ENCODE measurements at places on chromosomes 7 and 10.
A peak's percentile ranks its signal among the peaks of the same experiment; 100 is the strongest.

DNA sequence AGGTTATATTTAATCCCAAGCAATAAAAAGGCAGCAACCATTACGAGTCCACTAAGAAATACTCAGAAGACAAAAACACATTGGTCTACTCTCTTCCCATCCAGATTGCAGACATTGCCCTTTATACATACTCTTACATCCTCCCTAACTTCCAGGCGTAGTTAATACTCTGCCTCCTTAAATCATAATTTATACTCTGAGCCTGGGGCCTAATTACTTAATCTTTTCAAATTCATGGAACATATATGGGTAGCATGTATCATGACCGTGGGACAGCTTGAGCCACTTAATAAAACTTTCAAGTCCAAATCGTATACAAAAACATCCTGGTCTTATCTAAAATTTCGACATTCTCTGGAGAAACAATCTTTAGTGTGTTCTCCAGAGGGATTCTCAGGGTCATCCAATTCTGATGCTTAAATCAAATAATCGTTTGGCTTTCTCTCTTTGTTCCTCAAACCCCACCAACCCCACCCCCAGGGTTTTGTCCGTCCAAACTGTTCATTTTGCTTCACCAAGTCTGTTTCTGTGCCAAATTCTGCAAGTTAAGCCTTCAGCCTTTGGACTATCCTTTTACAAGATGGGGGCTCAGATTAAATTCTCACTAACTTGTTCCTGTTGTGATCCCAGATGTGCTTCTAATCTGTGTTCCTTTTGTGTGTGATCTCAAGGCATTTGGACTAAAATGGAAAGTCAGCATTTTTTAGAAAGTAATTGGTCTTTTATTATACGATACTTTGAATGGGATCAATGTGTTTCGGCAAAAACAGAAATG, 86.4 kb downstream of the ADAM12 start:
- DNase-seq = no peak

- DNase-seq = no peak
Observed at GRCh38 chr10:131142517-131143380, 168.8 kb downstream of the TCERG1L start.

DNA sequence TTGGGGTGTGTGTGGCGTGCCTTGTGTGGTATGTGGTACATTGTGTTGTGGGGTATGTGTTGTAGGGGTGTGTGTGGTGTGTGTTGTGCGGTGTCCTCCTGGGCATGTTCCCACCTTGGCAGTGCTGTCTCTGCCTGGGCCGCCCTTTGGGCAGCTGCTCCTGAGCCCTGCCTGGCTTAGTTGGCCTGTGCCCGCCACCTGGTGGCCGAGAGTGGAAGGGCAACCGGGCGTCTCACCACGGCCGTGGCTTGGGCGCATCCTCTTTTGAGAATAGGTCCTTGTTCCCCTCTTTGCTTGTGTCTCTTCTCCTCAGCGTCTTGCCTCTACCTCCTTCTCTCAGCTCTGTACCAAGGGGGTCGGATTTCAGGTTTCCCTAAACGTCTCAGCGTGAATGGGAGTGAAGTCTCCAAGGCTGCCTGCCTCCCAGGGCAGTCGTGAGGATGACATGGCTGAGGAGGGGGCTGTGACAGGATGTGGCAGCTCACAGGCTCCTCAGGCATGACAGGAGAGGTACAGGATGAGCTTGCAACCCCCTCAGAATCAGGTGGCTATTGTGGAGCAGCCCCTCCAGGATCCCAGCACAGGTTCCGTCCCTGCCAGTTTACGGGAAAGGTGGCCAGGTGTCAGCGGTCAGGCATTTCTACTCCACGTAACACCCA, 98.4 kb upstream of the PODXL start:
- peak; percentile 88 for DNase-seq

DNA sequence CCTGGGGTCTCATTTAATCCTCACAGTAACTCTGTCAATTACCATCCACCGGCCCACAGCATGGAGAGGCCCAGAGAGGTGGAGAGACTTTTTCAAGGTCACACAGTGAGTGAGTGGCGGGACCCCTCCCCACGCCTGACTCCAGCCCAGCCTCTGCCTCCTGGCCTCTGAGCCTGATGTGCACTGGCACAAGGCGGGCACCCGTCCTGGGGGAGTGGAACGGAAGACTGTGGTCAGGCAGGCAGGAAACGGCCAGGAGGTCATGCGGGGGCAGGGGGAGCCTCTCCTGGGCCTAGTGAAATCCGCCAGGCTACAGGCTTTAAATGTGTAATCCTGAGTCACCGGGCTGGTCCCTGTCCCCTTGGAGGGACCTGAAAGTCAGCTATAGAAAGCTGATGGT, 32.2 kb downstream of the ZCCHC24 start:
- peak; percentile 50 for DNase-seq

DNA sequence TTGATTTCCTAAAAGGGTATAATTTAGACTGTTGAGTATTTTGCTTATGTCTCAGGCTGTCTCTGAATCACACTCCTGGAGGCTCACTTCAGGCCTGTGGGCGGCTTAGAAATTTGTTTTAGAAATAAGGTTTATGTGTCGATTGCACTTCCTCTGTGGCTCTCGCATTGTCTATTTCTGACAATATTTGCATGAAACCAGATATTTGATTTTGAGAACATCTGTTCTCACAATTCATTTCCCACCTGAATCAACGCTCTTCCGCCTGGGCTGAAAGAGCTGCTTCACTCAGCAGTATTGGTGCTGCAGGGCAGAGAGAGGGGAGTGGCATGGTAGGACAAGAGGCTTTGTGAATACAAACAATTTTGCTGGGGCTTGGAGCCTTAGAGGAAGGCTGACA, 262.0 kb downstream of the ADRA2A start:
- no peak for DNase-seq

GRCh38 chr7:127912901-127913300, 118.3 kb downstream of the LRRC4 start:
- DNase-seq = no peak

DNA sequence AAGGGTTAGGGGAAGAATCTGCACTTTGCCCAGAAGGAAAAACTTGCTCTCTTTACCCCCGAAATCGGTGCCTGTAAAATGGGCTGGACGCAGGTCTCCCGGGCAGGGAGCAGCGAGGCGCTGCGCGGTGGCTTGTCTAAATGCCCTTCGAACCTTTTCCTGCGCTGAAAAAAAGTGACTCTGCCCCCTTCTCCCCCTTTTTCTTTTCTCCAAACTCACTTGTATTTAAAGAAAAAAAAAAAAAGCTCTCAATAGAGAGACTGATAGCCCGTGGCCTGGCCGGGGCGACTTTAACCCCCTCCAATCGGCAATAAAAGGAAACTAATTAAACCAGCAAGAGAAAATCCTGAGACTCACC, 286 bp downstream of the SP8 start:
- no peak for DNase-seq

DNA sequence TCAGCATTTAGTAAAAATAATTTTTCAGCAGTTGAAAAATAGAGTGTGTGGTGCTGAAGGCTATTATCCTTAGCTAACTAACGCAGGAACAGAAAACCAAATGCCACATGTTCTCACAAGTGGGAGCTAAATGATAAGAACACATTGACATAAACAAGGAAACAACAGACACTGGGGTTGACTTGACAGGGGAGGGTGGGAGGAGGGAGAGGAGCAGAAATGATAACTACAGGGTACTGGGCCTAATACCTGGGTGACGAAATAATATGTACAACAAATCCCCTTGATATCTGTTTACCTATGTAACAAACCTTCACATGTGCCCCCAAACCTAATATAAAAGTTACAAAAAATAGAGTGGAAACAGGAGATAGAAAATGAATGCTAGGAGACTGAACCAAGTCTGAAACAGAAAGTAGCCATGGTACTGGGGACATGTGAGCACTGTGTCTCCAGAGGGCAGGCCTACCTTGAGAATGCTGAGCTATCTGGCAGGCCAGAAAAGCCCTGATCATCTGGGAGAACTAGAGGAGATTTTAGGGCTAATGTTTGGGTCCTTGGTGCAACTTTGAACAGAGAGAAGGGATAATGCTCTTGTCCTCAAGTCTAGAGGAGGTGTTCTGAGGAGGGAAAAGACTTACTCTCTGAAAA, 4.7 kb upstream of the EFCAB10 start:
- no peak for DNase-seq

GRCh38 chr7:131652934-131653333, 96.5 kb upstream of the PODXL start:
- no peak for DNase-seq

- DNase-seq = no peak
Observed at GRCh38 chr7:84790882-84791281, 396.0 kb downstream of the SEMA3D start.

DNA sequence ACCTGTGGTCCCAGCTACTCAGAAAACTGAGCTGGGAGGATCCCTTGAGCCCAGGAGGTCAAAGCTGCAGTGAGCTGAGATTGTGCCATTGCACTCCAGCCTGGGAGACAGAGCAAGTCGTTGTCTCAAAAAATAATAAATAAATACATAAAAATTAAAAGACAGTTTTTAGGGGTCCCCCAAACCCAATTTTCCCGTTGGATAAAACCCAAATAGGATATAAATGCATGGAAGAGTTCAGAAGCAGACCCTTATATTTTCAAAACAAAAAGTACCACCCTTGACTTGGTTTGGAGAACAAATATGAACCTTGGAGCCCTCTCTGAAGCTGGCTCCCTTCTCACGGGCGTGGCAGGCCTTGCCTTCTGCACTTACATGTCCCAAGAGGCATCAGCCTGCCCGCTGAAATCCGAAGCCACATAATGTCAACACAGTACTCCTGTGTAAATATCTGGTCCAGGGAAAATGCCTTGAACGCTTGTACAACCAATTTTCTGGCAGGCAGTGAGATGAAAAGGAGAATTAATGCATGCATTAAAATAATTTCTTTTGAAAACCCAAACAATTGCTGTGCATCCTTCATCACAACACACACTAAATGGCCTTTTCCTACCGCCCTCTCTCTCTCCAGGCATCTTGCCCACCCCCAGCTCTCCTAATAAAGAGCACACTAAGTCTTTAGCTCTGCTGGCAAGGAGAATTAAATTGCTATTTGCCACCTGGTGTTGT, 46.4 kb upstream of the PARD3 start:
- DNase-seq = no peak

DNA sequence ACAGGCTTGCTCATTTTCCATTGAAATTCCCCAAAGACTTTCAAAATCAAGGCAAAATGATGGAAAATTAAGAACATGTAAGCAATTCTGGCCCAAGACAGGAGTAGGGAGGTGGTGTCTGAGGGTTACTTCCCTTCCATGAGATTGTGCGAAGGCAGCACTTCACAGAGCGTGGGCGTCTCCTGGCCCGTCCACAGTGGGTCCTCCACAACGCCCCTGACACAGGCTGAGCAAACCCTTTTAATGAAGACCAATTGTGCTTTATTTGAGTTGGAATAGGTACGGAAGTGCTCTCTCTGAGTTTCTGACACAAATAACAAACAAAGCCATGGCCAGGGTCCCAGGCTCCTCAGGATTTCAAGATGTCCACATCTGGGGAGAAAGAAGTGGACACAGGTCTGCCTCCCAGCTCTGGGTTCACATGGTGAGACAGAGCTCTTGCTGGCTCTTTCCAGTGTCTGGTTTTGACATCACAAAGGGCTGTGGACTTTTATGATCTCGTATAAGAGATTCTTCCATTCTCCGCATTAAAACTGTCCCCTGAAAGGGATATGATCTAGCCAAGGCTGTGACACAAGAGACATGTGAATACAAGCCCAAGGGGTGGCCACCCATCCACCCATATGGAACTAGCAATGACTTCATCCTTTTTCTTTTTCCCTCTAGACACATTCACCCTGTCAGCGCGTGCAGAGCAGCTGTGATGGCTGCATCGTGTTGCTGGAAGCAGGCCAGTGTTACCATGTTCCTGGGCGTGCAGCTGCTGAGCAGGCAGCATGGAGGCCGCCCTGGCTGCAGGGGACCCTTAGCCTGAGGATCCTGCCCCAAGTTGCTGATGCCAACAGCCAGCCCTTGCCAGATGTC, 145.6 kb downstream of the ADAM12 start:
- DNase-seq = peak; percentile 87

GRCh38 chr7:158276414-158277218, 311.0 kb downstream of the PTPRN2 start:
- DNase-seq = no peak

Data from right forelimb (tissue), 1 donor.